ENCODE measurements at places on chromosomes 6 and 20. TPM values are rescaled to one million over a fixed set of nuclear protein-coding genes. Genes with fewer than 3 reads are reported as not detected.

FABP7 gene
- 3.9 TPM for total RNA-seq

ADGRG6 gene
- 2.5 TPM for total RNA-seq

PRDM13 gene
- 0.15 TPM for total RNA-seq

LRRC73 gene
- 0.26 TPM for total RNA-seq

TOX2 gene
- 1.7 TPM for total RNA-seq

MUC22 gene
- total RNA-seq: not detected

ETV7 gene
- total RNA-seq: 0.94 TPM

KCNK5 gene
- 31.8 TPM for total RNA-seq

OSTM1 gene
- total RNA-seq: 20.9 TPM

GSTA1 gene
- not detected for total RNA-seq

GRM1 gene
- total RNA-seq: 0.07 TPM

TMX4 gene
- total RNA-seq: 11.7 TPM

DNA sequence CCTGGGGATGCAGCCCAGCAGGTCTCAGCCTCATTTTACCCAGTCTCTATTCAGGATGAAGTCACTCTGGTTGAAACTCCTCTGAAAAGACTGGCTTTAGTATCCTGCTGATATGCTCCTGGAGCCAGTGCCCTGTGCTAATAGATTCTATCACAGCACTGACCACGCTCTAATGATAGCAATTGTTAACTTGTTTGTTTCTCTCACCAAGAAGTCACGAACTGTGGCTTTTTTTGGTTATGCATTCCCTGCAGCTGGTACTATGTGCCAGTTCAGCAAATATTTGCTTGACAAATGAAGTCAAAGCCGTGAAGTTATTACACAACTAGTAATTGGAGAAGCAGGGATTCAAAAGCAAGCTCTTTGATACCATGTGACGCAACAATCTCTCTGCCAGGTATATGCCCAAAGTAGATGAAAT lies 754.6 kb downstream of the KIF16B start:
- no peak for DNase-seq

DNA sequence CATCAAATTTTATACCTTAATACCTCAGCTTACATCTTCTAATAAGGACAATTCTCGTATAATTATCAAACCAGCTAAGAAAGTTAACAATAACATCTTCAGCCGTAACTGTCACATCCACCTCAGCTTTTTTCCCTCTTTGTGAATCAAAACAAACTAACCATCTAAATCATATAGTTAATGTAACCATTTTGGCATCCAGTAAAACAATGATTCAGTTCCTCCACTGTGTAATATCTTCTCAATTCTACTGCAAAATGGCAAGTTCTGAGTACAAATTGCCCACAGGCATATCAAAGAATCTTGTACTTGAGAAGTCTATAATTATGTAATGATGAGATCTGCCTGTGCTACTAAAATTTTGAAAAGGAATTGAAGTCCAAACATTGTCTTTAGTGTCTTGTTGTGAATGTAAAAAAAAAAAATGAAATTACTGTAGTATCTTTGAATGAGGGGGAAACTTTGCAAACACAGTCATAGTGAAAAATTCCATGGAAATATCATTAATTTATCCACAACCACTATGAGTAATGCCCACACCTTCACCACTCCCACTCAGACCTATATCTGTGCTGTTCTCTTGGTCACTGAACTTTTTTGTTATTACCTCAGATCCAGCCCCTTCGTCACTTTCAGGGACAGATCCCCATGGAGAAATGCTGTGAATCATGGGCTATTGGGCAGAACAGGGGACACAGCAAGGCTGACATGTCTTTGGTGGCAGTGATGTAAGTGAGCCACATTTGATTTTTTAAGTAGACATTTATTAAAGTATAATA lies 178.6 kb upstream of the RAB32 start:
- DNase-seq: no peak

DNA sequence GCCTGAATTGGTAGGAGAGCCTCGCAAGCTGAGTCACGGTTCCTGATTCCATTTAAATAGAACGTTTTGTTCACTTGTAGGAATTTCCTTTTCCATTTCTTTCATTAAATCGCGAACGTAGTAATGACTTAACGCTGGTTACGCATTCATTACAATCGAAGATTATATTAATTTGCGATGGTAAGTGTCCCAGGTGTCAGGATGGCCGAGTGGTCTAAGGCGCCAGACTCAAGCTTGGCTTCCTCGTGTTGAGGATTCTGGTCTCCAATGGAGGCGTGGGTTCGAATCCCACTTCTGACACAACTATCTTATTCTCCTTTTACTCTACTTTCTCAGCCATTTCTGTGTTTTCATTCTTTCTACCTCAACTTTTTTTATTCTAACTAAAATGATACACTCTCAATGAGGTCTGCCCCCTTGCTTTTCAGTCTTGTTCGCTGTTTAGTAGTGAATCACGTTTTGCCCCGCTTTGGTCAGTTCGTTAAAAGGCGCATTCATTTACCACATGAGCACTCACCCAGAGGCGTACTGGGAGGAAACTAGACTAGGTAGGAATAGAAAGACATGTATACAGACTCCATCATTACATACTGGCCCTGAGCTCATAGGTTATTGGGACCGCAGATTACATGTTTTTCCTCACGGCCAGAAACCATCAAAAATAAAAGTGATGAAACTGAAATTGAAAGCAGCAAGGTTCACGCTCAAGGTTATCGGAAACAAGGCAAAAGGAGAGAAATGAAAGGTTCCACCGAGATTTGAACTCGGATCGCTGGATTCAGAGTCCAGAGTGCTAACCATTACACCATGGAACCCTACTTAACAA lies 17.3 kb upstream of the TRIM27 start:
- peak; percentile 80 for DNase-seq

DNA sequence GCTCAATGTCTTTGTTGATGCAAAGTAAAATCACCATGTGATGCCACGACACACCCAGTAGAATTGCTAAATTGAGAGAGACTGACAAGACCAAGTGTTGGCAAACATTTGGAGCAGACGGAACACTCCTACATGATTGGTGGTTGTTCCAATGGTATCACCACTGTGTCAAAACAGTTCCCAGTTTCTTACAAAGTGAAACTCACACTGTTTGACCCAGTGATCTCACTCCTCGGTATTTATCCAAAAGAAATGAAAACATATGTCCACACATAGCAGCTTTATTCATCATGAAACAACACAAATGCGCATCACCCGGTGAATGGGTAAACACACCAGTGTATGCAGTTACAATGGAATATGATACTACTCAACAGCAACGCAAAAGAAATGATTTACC lies 74.0 kb upstream of the SULF2 start:
- DNase-seq: no peak

- no peak for DNase-seq
These were observed 189.9 kb downstream of the CENPW start for GRCh38 chr6:126529637-126530362.

- DNase-seq: no peak
These were observed 1005.3 kb upstream of the EPHA7 start for GRCh38 chr6:94424692-94425091.

DNA sequence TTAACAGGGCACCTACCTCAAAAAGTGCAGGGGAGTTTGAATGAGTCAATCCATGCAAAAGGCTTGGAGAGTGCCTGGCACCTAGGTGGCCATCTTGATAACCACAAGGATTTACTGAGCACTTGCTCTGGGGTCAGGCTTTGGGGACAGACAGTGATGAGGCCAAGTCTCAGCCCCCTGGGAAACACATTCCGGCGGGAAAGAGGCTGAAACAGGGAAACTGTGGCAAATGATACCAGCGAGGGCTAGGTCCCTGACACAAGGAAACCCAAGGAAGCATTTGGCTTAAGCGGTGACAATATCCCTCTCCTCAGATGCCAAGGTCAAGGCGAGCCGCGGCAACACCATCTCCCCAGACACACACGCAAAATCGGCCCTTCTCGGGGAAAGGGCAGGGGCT lies 527 bp upstream of the DOK5 start:
- DNase-seq: no peak

- DNase-seq: no peak
These were observed 12.4 kb downstream of the B4GALT5 start for GRCh38 chr20:49701241-49701790.

DNA sequence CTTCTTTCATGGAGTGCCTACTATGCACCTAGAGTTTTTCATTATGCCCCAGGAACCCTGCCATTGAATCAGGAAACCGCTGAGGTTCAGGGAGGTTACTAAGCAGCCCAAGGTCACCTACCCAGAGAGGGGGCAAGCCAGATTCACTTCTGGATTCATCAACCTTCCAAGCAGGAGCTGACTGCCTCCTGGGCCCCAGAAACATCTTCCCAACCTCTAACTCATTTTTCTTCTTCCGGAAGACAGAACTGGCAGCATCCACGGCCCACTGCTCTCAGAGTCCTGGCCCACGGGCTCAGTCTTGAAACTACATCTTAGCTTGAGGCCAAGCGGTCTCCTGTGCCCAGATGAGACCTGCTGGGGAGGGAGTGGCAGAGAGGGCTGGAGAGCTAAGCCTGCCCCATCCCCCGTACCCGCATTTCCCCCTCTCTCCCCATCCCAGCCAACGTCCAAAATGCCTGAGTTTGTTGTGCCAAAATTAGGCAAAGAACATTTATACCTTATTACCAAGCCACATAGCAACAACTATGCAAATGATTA lies 281.0 kb downstream of the CDC5L start:
- no peak for DNase-seq

- DNase-seq: no peak
These were observed 235.4 kb downstream of the BTBD9 start for GRCh38 chr6:38404355-38404754.

- DNase-seq: no peak
These were observed 225.2 kb upstream of the RREB1 start for GRCh38 chr6:6882592-6882991.

DNA sequence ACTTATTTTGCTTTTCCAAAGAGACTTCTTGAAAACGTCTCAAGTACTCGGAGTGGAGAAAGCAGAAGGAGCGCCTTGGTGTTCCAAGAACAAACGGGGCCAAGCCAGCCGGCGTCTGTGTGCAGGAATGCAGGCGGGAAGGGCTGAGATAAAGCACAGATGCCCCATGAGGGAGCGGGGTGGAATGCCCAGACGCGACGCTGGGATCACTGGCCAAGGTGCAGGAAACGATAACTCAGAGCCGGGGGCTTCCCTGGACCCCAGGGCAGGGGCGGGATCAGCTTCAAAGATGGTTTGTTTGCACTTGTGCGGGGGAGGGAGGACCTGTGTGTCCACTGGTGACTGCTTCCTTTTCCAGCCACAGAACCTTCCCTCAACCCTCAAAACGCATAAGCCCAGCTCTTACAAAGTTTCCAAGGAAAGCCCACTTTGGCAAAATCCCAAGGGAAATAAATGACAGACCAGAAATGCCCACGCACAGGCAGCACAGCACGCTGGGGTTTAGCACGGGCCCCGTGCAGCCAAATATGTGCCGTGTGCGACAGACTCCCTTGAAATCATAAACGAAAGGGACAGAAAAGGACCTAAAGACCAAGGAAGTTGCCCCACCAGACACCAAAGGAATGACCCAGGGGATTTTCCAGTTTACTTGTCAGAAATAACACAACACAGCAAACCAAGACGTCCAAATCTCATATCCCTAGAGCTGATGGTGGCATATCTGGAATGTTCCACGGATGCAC lies 113.9 kb downstream of the NFATC2 start:
- no peak for DNase-seq

GRCh38 chr6:16684195-16684689 lies 77.0 kb downstream of the ATXN1 start:
- DNase-seq: no peak

DNA sequence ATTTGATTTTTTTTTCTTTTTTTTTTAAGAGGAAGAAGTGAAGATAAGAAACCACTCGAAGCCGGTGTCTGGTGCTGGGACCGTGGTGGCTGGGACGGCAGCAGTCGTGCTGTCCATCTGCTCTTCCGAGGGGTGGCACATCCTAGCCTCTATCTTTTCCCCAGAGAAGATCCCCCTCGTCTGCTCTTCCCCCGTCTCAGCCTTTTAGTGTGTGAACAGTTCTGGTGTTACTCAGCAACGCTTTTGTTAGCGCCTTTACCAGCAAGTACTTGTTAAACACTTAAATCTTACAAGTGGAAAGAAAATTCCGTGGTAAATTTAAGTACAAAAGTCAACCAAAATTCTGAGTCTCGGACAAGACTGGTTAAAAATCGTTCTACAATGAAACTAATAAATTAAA lies 90.1 kb downstream of the RSPH3 start:
- no peak for DNase-seq

- no peak for DNase-seq
These were observed 162.6 kb upstream of the TOP1 start for GRCh38 chr20:40866056-40866455.

DNA sequence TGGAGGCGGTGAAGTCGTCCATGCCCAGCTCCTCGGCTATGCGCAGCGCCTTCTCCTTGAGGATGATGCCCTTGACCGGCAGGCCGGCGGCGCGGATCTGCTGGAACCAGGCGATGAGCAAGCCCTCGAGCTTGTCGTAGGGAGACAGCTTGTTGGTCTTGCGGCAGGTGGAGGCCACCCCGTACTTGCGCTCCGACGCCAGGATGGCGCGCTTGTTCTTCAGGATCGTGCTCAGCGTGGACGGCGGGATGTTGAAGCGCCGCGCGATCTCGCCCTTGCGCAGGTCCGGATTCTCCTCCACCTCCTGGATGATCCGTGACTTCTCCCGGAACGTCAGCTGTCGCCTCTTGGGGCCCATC lies 435 bp downstream of the CENPB start:
- DNase-seq: no peak

DNA sequence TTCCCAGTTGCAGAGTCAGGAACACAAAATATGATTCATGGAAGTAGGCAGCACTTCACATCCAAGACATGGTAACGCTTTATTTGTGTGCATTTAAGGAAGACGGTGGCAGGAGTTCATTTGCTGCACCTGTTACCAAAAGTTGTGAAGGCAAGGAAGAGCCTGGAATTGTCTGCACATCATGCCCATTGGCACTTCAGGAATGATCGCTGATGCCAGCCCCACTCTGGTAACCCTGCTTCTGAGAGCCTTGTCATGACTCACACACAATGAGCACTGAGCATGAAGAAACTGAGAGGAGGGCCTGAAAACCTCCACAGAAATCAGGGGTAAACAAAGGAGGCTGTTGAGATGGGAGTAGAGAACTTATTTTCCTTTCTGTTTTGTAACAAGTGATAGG lies 181.1 kb downstream of the RPS12 start:
- DNase-seq: no peak

GRCh38 chr6:160162030-160162566 lies 40.5 kb downstream of the SLC22A1 start:
- no peak for DNase-seq

GRCh38 chr20:53869466-53870258 lies 200.7 kb downstream of the BCAS1 start:
- peak; percentile 80 for DNase-seq

GRCh38 chr20:5893621-5894020 lies 56.7 kb downstream of the TRMT6 start:
- no peak for DNase-seq

All from H9 (cell line).